ENCODE measurements at places on chromosomes 12 and 14. TPM values are rescaled to one million over a fixed set of nuclear protein-coding genes. Genes with fewer than 3 reads are reported as not detected.

TSPAN11 gene
- not detected for total RNA-seq

KLRF1 gene
- 392 TPM for total RNA-seq

KCNA5 gene
- total RNA-seq: not detected

NPFF gene
- total RNA-seq: not detected

GPR135 gene
- total RNA-seq: 1.3 TPM

PDZRN4 gene
- total RNA-seq: not detected

GRCh38 chr14:75032939-75033338 is 18.3 kb downstream of the MLH3 start:
- DNase-seq: no peak

DNA sequence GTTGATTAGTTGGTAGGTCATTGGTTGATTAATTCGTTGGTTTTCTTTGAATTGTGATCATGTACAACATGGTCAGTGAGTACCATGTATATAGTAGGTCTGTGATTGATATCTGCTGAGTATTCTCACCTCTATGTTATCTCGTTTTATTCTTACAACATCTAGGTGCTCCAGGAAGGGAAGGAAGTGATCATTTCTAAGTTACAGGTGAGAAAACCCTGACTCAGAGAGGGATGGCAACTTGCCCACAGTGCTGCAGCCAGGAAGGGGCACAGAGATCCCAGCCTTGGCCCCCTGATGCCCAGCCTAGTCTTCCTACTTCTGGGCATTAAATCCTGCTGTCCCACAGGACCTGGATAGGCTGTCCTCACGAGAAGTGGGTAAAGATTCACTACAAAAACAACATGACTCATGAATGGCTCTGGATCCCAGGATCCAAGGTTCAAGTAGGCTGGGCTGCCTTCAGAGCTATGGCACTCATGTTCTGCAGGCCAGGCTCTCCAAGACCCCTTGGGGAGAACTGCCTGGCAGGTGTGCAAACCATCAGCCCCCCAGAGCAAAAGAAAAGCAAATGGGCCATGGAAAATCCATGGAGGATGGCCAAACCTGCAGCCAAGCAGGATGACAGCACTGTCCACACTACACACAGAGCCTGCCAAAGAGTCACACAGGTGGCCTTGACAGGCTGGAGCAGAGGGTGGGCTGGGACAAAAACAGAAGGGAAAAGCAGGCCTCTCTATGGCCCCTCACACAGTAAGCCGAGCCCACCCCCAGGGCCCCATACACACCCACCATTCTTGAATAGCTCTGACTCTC is 146.2 kb downstream of the BCL11B start:
- DNase-seq: no peak

- DNase-seq: no peak
Measured at GRCh38 chr12:89781156-89781555, 72.5 kb upstream of the ATP2B1 start.

DNA sequence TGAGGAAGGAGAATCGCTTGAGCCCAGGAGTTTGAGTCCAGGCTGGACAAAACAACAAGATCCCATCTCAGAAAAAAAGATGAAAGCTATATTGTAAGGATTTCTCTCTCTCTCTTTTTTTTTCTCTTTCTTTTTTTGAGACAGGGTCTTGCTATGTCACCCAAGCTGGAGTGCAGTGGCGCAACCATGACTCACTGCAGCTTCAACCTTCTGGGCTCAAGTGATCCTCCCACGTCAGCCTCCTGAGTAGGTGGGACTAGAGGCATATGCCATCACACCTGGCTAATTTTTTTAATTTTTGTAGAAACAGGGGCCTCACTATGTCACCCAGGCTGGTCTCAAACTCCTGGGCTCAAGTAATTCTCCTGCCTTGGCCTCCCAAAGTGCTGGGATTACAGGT is 5.8 kb upstream of the MRPL42 start:
- DNase-seq: no peak

GRCh38 chr12:94841904-94842610 is 161.4 kb downstream of the NDUFA12 start:
- no peak for DNase-seq

GRCh38 chr12:6638305-6638704 is 2.5 kb upstream of the LPAR5 start:
- DNase-seq: no peak

GRCh38 chr14:91545204-91545603 is 35.1 kb upstream of the PPP4R3A start:
- no peak for DNase-seq

GRCh38 chr12:99847936-99848335 is 136.8 kb downstream of the ANKS1B start:
- DNase-seq: no peak

- DNase-seq: no peak
Measured at GRCh38 chr14:54848910-54849309, 53.7 kb downstream of the GCH1 start.
